Stimulated activated CD4-positive, alpha-beta T cell treated with anti-CD3 and anti-CD28 coated beads, Interleukin-1b, Interleukin-23, amount 100 ng/mL, for 24 hours (primary cell): ENCODE measurements at places on chromosomes 5 and 9.

DNA sequence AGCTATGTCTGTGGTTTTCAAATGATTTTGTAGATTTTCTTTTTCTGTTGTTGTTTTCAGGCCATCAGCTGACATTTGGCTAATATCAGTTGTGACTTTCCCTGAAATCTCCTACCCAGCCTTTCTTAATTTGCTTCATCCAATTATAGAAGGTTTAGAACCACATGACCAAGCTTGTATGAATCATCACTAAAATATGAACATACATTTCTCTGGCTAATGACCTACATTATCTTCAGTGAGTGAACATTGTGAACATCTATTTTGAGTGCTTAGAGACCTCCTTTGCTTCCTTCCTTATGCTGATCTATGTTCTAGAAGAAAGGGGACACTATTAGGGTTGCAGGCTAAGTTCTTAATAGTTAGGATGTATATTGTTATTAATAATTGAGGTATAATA lies 532.5 kb downstream of the RAB3C start:
- no peak for DNase-seq

GRCh38 chr5:41815261-41815660 lies 55.0 kb downstream of the OXCT1 start:
- DNase-seq: no peak

DNA sequence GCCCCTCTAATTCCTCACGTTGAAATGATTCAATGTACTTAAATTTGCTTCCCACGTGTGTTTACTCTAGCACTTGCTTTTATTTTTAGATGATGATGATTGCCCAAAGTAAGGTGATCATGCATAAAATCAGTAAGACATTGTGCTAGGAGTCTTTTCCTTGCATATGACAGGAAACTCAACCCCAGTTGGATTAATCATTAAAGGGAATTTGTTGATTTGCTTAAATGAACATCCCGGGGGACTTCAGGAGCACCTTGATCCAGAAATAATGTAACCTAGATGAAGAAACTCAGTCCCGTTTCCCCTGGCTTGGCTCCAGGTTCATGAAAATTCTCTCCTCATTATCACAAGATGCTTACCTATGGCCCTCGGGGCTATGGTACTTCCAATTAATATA lies 106.1 kb upstream of the STC2 start:
- DNase-seq: no peak

DNA sequence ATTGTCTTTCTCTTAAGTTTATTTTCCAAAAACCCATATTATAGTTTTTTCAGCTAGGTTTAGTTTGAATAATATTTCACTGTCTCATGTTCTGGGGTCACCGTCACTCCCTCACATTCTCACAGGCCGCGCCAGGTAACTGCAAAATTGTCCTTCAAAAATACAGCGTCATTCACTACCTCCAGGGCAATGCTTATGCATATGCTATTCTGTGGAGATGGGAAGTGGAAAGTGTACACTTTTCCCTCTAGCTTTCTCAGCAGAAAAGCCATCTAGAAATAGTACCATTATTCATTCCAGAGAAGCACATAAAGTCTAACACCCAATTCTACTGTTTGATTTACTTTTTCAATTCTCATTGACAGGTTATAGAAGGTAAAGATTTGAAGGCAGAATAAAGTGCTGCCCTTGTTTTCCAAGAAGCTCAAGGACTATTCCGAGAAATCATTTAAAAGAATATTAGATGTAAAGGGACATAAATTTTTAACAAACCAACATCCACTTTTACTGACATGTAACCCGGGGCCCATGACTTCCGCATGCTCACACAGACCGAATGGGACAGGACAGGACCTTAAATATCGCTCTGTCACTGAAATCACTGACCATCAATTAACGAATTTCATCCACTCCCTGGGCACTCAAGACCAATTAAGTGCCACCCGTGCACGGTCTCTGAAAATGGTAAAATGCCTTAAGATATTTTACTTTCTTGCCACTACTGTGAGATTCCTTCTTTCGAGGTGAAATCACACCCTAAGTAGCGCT lies 720 bp downstream of the NUDT12 start:
- DNase-seq: no peak

DNA sequence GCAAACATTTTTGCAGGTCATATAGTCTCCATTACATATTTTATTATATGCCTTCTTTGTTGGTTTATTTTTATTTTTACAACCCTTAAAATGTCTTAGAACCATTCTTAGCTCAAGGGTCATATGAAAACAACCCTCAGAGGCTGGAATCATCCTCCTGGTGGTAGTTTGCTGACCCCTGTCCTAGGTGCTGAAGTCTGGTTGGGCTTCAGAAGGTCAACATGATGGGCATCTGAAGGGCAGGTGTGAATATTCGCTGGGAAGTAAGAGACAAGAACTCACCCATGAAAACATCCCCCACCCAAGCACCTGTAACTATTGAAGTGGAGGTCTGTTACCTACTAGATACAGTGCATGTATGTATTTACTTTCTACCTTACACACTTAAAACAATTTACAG lies 75.4 kb downstream of the OSMR start:
- no peak for DNase-seq

GRCh38 chr5:136193322-136193935 lies 467 bp upstream of the SMIM32 start:
- no peak for DNase-seq

GRCh38 chr5:181217803-181218062 lies 5.3 kb upstream of the TRIM41 start:
- no peak for DNase-seq

GRCh38 chr5:16666883-16667398 lies 50.1 kb upstream of the RETREG1 start:
- DNase-seq: no peak

GRCh38 chr9:132645306-132645705 lies 24.5 kb downstream of the DDX31 start:
- no peak for DNase-seq
